ENCODE measurements at places on chromosomes 1 and 21.
A peak's percentile ranks its signal among the peaks of the same experiment; 100 is the strongest.

DNA sequence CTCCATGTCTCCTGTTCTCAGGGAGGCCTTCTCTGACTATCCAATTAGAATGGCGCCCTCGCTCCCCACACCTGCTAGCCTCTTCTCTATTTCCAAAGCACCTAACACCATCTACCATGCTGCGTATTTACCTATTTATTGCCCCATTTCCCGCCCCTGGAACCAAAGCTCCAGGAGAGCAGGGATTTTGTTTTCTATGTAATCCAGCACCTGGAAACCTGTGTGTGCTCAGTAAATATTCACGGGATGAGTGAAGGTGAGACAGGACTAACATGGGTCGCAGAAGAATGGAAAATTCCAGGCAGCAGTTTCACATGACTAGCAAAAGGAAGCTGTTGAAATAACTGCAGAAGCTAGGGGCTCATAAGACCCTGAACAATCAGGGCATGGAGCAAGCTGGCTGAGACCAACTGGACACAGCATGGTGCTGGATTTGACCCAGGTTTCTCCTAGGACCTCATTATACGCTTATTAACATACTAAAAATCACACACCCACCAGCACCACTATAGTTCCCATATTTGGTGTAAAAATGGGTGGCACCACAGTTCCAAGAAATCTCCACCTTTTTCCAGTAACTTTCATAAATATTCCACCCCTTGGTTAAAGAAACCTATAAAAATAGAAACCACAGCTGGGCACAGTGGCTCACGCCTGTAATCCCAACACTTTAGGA is 15.1 kb upstream of the TENT5B start:
- H3K27ac ChIP-seq, result peak overlapping the region; percentile 19
- H3K27me3 ChIP-seq, result no peaks in the 10 kb centered on the region
- no peaks in the 10 kb centered on the region for H3K36me3 ChIP-seq
- no peak overlapping the region for H3K4me3 ChIP-seq

DNA sequence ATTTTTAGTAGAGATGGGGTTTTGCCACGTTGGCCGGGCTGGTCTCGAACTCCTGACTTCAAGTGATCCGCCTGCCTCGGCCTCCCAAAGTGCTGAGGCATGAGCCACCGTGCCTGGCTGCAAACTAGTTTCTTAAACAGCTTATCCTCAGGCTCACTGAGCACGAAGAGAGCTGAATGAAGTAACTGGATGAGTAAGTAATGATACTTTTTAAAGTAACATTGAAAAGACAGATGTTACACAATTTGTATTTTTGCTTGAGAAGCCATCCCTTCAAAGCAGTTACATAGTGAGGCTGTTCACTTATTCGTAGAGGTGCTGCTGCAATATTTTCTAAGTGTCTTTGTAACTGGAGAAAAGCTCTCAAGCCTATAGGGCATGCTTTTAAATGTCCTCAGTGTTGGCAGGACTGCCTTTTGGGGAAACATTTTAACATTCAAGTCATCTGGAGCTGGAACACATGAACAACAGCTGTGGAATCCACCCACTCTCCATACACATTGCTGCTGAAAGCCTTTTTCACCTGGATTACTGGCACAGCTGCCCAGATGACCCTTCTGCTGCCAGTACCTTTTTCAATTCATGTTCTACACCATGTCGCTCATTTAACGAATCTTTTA is 2.7 kb upstream of the YBX1 start:
- DNase-seq, result peak; percentile 23
- no peak overlapping the region for H3K27ac ChIP-seq
- H3K4me3 ChIP-seq, result peak overlapping the region; percentile 89
- H3K4me1 ChIP-seq, result peaks cover 2% of the 10 kb centered on the region

DNA sequence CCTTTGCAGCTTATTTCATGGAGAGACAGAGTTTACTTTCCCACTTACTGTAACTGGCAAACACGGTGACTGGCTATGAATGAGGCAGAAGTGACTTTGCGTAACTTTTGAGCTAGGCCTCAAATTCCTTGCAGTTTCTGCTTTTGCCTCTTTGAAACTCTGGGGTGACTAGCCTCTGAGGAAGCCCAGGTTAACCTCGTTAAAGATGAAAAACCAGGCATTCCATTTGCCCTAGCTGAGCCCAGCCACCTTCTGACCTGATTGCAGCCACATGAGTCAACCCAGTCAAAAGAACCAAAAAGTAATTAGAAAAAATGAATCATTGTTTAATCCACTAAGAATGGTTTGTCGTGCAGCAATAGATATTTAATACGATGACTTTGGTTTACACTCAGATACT is 20.4 kb downstream of the PRMT6 start:
- H3K4me1 ChIP-seq, result no peaks in the 10 kb centered on the region
- no peak overlapping the region for H3K4me3 ChIP-seq
- no peaks in the 10 kb centered on the region for H3K36me3 ChIP-seq
- no peaks in the 10 kb centered on the region for H3K27me3 ChIP-seq
- DNase-seq, result no peak

DNA sequence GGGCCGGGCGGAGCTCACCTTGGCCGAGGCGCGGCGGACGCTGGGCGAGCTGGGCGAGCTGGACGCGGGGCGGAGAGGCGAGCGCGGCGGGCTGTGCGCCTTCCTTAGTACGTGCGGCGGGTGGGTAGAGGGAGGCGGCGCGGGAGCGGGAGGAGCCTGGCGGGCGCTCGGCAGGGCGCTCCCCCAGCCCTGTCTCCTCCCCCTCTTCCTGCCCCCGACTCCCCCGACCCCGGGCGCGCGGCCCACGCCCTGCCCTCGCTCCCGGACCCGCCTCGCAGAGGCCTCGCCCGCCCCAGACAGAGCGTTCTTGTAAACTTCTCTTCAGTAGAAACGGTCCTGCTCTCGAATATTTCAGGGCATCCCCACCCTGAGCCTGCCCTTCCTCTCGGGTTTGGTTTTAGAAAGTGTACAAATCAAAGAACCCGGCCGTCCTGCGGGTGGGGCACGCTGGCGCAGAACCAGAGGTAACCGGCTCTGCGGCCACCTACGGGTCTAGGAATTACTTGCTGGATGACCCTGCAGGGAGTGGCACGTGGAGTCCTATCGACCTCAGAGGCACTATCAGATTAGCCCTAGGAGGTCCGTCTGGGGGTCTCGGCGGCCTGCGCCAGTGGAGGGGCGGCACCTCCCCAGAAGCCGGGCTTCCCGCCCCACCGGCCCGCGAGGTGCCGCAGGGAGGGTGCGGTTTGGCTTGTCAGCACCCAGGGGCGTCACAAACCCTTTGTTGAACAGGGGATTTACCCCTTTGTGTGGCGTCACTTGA is at the start of gene S100A10:
S100A10 (minus strand) TSS at position 126 of the 763 bp plus-strand sequence. CDS start 7,629 bp downstream, outside the sequence.
- H3K36me3 ChIP-seq, result no peaks in the 10 kb centered on the region
- no peaks in the 10 kb centered on the region for H3K27me3 ChIP-seq

- peaks cover 45% of the 10 kb centered on the region for H3K27me3 ChIP-seq
- peaks cover 2% of the 10 kb centered on the region for H3K4me1 ChIP-seq
- H3K4me3 ChIP-seq, result no peak overlapping the region
- H3K27ac ChIP-seq, result no peak overlapping the region
- DNase-seq, result no peak
These were observed 68.9 kb downstream of the NMNAT2 start for GRCh38 chr1:183349201-183349711.

DNA sequence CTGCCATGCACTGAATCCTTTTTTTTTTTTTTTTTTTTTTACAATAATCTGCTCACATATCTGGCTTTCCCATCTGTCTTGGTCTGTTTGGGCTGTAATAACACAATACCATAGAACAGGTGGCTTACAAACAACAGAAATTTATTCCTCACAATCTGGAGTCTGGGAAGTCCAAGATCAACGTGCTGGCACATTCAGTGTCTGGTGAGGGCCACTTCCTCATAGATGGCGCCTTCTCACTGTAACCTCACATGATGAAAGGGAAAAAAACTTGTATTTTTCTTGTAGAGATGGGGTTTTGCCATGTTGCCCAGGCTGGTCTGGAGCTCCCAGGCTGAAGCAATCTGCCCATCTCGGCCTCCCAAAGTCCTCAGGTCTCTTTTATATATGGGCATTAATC is 13.0 kb upstream of the PARP1 start:
- H3K36me3 ChIP-seq, result no peaks in the 10 kb centered on the region
- peaks cover 2% of the 10 kb centered on the region for H3K4me1 ChIP-seq
- DNase-seq, result no peak
- H3K4me3 ChIP-seq, result no peak overlapping the region
- H3K27ac ChIP-seq, result no peak overlapping the region

GRCh38 chr1:109327285-109327684 is 20.5 kb upstream of the MYBPHL start:
- no peak overlapping the region for H3K27ac ChIP-seq
- H3K27me3 ChIP-seq, result no peaks in the 10 kb centered on the region
- no peak overlapping the region for H3K4me3 ChIP-seq
- H3K4me1 ChIP-seq, result no peaks in the 10 kb centered on the region
- DNase-seq, result no peak

DNA sequence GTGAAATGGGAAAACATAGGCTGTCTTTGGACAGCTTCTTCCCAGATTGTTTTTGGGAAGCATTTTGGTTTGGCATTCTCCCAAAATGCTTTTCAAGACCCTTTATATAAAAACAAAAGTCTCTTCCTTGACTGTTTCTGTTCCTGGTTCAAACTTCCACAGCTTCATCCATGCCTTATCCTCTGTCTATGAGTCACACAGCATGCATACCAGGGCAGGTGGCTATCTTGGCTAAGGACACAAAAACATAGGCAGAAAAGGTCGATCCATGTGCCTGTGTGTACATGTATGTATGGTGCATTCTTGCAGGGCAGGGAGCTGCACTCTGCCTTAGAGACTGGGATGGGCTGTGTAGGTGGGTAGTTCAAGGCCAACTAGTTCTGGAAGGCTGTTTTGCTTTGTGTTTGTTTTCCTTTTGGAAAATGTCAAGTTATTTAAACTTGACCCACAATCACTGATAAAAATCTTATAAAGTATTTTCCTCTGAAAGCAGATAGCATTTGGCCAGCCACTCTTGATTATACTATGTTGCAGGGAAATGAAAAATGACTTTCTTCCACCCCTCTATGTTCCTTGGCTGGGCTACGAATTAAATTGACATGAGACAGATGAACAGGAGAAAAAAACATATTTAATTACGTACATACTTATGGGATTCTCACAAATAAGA is 437.0 kb downstream of the SIPA1L2 start:
- peak; percentile 39 for DNase-seq
- no peaks in the 10 kb centered on the region for H3K27me3 ChIP-seq
- H3K27ac ChIP-seq, result no peak overlapping the region
- no peak overlapping the region for H3K4me3 ChIP-seq
- no peaks in the 10 kb centered on the region for H3K36me3 ChIP-seq
- no peaks in the 10 kb centered on the region for H3K4me1 ChIP-seq

DNA sequence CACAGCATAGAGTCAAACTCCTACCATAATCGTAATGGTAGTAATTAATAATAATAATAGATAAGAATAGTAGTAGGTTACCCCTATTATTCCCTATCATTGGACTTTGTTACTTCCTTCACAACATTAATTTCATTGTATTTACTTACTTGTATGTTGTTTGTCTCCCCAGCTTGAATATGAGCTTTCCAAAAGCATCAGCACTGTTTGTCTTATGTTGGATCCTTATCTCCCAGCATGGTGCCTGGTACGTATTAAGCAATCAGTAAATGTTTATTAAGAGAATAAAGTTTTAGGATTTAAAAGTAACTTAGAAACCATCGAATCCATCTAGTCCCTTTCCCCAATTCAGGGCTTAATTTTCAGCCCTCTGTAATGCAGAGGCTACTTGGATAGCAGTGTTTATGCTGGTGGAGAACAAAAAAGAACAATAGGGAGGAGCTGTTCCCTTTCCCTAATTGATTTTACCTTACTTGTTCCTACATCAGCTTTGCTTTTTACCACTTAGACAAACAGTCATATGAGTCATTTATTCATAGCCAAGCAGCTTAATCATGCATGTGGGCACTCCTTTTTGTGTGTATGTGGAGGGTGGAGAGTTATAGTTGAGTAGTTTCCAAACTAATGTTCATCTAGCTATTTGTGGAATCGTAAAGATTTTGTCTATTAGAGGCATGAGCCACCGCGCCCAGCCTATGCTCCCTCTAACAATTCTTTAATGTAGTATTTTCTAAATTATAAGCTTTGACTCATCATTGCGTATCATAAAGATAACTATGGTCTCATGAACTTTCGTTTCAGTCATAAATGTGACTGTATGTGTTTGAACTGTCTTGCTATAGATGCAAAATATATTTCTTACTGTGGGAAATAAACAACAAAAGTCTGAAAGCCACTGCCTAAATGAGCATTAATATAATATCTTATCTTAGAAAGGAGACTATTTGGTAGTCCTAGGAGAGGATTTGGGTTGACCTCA is 20.9 kb upstream of the DR1 start:
- H3K36me3 ChIP-seq, result no peaks in the 10 kb centered on the region
- H3K27me3 ChIP-seq, result no peaks in the 10 kb centered on the region
- DNase-seq, result peak; percentile 60
- H3K4me3 ChIP-seq, result no peak overlapping the region
- no peak overlapping the region for H3K27ac ChIP-seq

DNA sequence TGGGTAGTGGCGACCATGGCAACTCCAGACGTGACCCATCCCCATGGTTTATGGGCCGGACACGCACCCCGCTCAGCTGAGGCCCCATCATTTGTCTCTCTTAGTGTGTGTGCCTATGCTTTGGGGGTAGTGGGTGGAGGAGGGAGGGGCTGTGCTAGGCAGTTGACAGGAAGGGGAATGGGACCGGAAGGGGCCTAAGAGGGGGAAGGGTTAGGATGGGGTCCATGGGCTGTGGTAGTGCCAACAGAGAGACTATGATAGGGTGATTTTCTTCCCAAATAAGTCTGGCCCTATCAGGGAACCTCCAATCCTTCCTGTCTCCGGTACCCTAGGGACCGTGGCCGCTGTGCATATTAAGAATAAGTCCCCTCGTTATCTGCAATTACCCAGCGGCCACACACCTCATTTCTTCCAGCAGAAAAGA is 9.9 kb downstream of the DMAP1 start:
- no peak overlapping the region for H3K4me3 ChIP-seq
- DNase-seq, result no peak
- no peak overlapping the region for H3K27ac ChIP-seq
- H3K36me3 ChIP-seq, result peaks cover 46% of the 10 kb centered on the region

GRCh38 chr21:43909741-43910400 is 44.8 kb downstream of the AGPAT3 start:
- H3K27me3 ChIP-seq, result no peaks in the 10 kb centered on the region
- H3K4me1 ChIP-seq, result peaks cover 27% of the 10 kb centered on the region
- peaks cover 5% of the 10 kb centered on the region for H3K36me3 ChIP-seq
- H3K4me3 ChIP-seq, result no peak overlapping the region
- H3K27ac ChIP-seq, result no peak overlapping the region

DNA sequence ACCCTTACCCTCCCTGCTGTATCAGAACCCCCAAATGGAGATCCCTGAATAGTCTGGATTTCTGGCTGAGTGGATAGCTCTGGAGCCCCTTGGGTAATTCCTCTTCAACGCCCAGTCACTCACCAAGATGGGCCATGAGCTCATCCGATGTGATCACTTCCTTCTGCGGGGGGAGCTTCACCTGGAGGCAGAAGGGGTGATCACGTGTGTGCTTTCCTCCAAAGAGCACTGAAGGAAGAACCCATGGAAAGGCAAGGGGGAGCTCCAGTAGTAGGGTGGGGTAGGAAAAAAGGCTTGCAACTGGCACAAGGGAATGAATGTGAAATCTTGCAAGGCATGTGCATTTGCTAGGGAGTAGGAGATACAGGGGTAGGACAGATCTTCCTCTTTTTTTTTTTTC is 5.1 kb downstream of the MINDY1 start:
- peaks cover 38% of the 10 kb centered on the region for H3K4me1 ChIP-seq
- H3K36me3 ChIP-seq, result peaks cover 51% of the 10 kb centered on the region
- no peak overlapping the region for H3K4me3 ChIP-seq
- H3K27me3 ChIP-seq, result no peaks in the 10 kb centered on the region
- no peak overlapping the region for H3K27ac ChIP-seq
- DNase-seq, result no peak

- no peak overlapping the region for H3K4me3 ChIP-seq
- no peak for DNase-seq
- no peak overlapping the region for H3K27ac ChIP-seq
These were observed 20.6 kb upstream of the SAMD13 start for GRCh38 chr1:84280912-84281311.

Data from mesenchymal stem cell (in vitro differentiated cells and primary cell).